WERI-Rb-1 (cell line): ENCODE measurements at places on chromosomes 4 and X.
A peak's percentile ranks its signal among the peaks of the same experiment; 100 is the strongest.

GRCh38 chr4:20773144-20773997 is 73.1 kb downstream of the PACRGL start:
- peak; percentile 61 for DNase-seq

- no peak for DNase-seq
Observed at GRCh38 chr4:140135529-140136088, 18.4 kb downstream of the MAML3 start.

DNA sequence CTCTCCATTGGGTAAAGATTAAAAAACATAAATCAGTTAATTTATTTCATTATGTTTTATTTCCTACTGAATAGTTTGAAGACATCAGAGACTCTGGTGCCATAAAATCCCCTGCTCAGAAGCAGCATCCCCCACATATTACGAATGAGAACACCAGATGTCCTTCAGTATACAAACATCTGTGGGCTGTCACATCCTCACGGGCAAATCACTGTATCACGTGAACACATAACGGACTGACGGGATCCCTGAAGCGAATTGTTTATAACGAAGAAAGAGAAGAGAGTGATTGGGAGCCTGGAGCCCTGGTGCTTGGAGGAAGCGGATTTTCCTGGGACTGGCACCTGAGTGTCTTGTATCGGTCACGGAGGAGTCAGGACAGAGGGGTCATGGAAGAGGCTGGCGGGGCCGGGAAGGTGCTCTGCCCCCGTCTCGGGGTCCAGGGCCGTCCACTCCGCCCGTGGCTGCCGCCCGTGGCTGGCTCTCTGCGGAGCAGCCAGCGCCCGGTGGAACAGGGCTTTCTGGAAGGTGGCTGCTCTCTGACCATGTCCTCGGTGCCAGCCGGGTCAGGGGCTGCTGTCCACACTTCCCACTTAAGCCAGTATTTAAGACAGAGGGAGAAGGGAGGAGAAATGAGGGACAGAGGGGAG is 452.7 kb upstream of the FAT1 start:
- DNase-seq, result no peak

DNA sequence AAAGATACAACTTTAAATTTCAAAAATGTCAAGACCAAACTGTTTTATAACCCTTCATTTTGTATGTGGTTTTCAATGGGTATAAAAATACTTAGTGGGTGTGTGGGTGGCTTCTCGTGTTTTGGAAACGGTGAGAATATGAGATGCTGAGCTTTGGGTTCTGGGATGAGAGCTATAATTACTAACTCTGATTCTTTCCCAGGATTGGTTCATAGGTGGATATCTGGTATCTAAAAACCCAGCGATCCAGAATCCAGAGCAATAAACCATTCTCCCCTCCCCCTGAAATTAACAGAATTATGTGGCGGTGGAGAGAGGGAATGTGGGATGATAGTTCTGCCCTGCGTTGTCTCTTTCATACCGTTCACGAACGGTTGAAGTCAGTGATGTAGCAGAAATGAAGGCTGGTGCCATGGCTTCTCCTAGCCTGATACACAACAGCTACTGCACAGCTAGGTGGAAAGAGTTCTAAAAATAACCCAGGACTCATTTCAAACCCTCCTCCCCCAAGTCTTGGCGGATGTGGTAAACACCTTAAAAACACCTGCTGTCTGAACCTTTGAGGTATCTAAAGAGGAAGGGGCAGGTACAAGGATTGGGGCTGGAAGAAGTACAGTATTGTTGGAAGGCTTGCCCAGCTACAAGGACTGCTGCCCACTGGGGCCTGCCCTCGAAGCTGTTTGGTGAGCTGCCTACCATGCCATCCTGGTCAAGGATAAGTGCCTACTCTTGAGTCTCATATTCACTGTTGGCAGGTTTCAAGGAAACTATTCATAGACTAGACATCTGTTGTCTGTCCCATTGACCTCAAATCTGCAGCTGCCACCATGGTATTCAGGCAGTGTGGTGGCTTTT is 44.5 kb downstream of the SEPTIN11 start:
- DNase-seq, result no peak

- no peak for DNase-seq
Observed at GRCh38 chr4:80852061-80852460, 178.4 kb upstream of the BMP3 start.

- no peak for DNase-seq
Observed at GRCh38 chrX:24702362-24703184, 8.9 kb downstream of the POLA1 start.

GRCh38 chrX:153032397-153033118 is 23.7 kb upstream of the PNMA3 start:
- DNase-seq, result peak; percentile 77

DNA sequence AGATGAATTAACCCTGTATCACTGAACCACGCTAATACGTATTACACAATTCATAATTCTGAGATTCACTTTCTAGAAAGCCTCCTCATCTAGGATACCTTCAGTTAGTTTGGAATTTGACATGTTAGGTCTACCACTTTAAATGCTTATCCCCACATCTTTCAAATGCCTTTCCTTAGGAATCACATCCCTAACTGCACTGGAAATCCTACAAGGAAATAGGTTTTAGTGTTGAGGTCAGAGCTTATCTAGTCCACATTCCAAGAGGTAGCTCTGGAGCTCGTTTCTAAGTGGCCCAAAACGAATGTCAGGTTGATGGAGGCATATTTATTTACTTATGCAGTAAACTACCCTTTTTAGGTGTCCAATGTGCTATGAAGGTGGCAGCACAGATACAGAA is 18.0 kb downstream of the PDHA1 start:
- DNase-seq, result no peak

- DNase-seq, result peak; percentile 65
Observed at GRCh38 chr4:93710101-93710846, 118.3 kb upstream of the ATOH1 start.

DNA sequence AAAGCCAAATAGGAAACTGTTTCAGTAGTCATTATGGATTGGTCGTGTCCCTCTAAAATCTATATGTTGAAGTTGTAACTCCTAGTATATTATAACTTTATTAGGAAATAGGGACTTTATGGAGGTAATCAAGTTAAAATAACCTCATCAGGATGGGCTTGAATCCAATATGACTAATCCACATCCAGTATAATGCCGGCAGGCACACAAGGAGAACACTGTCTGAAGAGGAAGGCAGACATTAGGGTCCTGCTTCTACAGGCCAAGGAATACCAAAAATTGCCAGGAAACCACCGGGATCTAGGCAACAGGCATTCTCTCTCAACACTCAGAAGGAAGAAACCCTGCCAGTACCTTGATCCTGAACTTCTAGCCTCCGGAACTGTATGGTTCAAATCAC is 130.3 kb downstream of the ATP10D start:
- no peak for DNase-seq

GRCh38 chr4:110075083-110075738 is 123.2 kb downstream of the ELOVL6 start:
- DNase-seq, result no peak

DNA sequence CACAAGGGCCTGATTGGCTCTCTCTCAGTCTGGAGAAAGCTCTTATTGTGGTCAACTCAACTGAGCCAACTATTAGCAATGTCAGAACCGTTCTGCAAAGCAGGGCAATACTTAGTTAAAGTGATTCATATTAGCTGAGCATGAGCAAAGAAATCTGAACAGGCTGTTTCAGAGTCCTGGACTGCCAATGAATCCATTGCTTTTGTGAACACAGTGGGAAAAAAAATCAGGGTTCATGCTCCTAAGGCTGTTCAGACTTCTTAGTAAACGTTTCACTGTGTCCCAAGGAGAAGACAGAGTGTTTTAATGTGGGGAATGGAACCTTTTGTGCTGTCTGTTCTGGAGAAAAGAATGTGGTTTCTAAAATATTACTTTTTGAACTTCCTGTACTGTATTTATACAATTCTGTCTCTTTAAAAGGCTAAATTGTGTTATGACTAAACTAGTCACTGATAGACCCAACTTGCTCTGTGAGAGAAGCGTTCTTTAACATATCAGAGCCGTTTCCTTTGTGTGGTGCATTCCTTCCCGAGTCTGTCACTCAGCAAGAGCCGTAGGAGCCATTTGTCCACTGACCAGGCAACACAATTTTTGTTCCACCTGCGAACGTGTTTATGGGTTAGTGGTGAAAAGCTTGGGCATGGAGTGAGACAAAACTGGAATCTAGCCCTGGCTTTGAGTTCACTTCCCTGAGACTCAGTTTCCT is 366.1 kb downstream of the FBXO8 start:
- no peak for DNase-seq
